CD4-positive, alpha-beta memory T cell (primary cell): ENCODE measurements at places on chromosomes 7 and 10. TPM values are rescaled to one million over a fixed set of nuclear protein-coding genes. Genes with fewer than 3 reads are reported as not detected.

The ADD3 gene
- polyA plus RNA-seq, result 525 TPM

GRCh38 chr7:155069992-155070751 lies at the start of gene HTR5A:
Gene HTR5A, plus strand, starts transcription at chr7:155070324. Its CDS starts 576 bp downstream, at chr7:155070900.
- no peaks in the 10 kb centered on the region for H3K36me3 ChIP-seq
- no peak within 1 kb of the TSS for H3K4me3 ChIP-seq
- H3K4me1 ChIP-seq, result no peaks in the 10 kb centered on the region
- no peaks in the 10 kb centered on the region for H3K27me3 ChIP-seq
- DNase-seq, result peak; percentile 72

DNA sequence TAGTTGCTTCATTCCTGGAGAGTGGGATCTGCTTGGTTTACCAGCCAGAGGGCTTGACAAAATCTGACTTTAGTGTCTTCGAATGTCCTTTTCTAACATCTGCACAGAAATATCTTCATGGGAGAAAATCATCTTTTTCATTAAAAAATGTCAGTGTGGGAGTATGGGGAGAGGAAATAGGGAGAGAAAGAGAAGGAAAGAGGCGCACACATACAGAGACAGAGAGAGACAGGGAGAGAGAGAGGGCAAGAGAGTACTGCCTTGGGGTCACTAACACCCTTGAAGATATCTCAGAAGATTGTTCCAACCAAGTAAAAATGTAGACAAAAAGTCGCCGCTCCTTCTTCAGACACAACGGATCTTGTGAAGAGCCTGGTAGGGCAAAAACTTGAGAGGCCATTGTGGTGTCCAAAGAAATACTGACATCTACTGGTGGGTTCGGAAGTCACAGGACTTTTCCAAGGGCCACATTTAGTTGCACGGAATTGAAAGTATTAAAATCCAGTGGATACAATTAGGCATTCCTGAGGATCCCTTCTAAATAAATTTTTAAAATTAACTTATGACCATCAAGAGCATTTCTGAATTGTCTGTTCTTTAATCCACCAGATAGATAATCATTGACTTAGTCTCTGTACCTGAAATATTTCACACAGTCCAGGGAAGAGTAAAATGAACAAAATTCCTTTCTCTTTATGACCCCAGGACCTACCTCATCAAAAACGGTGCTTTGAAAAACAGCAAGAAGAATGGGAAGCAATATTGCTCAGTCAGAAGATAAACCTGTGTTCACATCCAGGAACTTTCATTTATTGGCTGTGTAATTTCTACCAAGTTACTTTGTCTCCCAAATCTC lies 29.7 kb downstream of the VIM start:
- H3K27me3 ChIP-seq, result no peaks in the 10 kb centered on the region
- no peaks in the 10 kb centered on the region for H3K4me1 ChIP-seq
- H3K36me3 ChIP-seq, result no peaks in the 10 kb centered on the region
- no peak overlapping the region for H3K27ac ChIP-seq

The MMP21 gene
- polyA plus RNA-seq, result not detected

DNA sequence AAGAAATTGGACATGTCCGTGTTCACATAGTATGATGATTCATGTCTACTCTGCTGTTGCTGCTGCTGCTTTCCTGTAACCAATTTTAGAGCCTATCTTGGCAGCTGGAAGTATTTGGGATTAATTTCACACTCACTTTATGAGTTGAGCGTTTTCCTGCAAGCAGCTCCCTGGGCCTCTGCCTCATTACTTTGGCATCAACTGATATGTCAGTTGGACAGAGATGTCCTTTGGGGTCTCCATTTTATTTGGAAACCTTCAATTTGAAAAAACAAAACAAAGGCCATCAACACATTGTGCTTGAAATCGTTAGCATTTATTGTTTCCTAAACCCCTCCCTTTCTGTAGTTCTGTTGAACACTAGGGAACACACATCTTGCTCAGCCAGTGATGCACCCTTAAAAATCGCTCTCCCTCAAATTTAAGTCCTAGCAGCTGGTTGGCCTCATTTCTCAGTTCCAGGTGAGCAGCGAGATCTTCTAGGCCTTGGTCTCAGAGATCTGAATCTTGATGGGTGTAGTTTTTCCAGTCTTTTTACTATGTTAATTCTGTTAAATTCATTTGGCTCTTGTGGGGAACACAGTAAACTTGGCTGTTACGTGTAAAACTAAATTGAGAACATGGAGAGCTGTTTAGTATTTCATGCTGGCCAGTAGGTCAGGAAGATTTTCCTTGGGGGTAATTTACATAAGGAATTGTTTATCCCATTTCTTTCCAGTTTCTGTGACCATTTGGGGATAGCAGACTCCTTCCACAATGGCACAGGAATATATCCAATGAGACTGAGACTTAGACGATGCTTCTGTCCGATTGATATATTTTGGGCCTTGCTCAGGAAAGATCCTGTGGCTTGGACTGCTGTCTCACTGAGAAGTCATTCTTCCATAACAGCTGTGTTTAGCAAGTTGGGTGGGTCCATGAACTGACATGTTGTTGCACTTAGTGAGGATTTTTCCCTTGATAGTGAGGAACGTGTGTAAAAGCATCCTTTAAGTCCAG lies 371.6 kb downstream of the BBS9 start:
- no peak for DNase-seq
- H3K27ac ChIP-seq, result no peak overlapping the region
- H3K36me3 ChIP-seq, result no peaks in the 10 kb centered on the region

The FGFR2 gene
- 1.0 TPM for polyA plus RNA-seq

The PLAC9 gene
- polyA plus RNA-seq, result 0.81 TPM

GRCh38 chr10:107706096-107706725 lies 541.7 kb upstream of the SORCS1 start:
- H3K27me3 ChIP-seq, result no peaks in the 10 kb centered on the region
- no peaks in the 10 kb centered on the region for H3K36me3 ChIP-seq
- no peak for DNase-seq
- H3K4me1 ChIP-seq, result no peaks in the 10 kb centered on the region
- no peak overlapping the region for H3K27ac ChIP-seq
- no peak overlapping the region for H3K4me3 ChIP-seq

The C10orf71 gene
- not detected for polyA plus RNA-seq

The OR2A7 gene
- not detected for polyA plus RNA-seq

- H3K36me3 ChIP-seq, result no peaks in the 10 kb centered on the region
- H3K27ac ChIP-seq, result no peak overlapping the region
- H3K4me3 ChIP-seq, result no peak overlapping the region
- H3K27me3 ChIP-seq, result no peaks in the 10 kb centered on the region
These were observed 14.3 kb downstream of the CEP41 start for GRCh38 chr7:130426564-130426963.

GRCh38 chr7:111662386-111662785 lies 100.1 kb upstream of the IMMP2L start:
- no peaks in the 10 kb centered on the region for H3K4me1 ChIP-seq
- no peak overlapping the region for H3K27ac ChIP-seq
- no peaks in the 10 kb centered on the region for H3K27me3 ChIP-seq
- no peak for DNase-seq
- H3K36me3 ChIP-seq, result no peaks in the 10 kb centered on the region
- no peak overlapping the region for H3K4me3 ChIP-seq

The SPACDR gene
- polyA plus RNA-seq, result 0.34 TPM
